ENCODE measurements at places on chromosomes 16 and 17.

DNA sequence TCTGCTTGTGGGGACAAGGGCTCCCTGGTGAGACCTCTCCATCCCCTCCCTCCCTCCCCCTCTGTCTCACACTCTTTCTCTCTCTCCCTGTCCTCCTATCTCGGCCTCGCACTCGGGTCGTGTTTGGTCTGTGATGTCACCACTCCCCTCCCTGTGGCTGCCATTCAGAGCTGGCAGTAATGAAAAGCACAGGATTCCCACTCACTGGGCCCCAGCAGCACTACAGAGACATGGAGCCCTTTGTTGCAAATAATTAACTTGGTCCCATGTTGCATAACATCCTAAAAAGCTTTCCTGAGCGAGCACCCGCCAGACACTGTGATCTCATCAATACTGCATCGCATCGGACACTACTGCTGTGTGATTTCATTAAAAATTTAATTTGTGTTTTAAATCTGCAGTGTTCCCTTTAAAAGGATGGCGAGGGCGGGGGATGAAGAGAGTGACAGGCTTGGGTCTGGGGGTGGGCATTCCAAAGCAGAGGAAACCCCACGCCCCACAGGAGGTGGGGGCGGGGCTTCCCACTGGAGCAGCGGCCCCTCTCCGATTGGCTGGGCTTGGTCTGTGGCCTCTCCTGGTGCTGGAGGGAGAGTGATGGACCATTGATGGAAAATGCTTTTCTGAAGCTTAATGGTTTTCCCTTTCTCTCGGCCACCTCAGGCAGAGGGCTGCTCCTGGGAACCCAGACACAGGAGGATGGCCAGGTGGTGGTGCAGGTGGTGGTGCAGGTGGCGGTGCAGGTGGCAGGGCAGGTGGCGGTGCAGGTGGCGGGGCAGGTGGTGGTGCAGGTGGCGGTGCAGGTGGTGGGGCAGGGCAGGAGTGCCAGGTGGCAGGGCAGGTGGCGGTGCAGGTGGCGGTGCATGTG, 15.3 kb upstream of the NPTX1 start:
- no peak for DNase-seq

- no peak for DNase-seq
Measured at GRCh38 chr17:19730843-19731242, 14.5 kb upstream of the SLC47A2 start.

- peak; percentile 77 for DNase-seq
Measured at GRCh38 chr16:84175350-84176081, 11.3 kb downstream of the TAF1C start.

DNA sequence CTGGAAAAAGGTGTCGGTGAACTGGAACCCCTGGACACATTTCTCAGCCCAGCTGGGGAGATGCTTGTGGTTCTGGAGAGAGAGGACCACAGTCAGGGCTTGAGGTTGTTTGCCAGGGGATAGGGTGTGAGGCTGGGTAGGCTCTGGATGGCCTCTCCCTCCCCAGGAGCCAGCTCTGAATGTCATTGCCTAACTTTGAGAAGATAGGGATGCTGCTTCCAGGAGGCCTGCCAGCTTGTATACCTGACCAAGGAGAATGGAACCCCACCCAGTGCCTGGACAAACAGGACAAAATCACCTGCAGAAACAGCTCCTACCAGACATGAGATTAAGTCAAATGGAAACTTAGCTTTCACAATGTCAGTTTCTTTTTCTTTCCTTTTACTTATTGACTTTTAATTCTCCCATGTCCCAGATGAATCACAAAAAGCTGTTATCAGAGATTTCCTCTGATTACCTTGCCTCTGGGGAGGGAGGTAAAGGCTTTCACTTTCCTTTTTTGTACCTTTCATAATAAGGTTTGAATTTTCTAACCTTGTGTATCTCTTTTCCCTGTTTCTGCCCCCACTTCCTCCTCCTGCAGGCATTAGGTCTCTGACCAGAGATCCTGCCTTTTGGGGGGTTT, 29.8 kb upstream of the PLLP start:
- DNase-seq: no peak

DNA sequence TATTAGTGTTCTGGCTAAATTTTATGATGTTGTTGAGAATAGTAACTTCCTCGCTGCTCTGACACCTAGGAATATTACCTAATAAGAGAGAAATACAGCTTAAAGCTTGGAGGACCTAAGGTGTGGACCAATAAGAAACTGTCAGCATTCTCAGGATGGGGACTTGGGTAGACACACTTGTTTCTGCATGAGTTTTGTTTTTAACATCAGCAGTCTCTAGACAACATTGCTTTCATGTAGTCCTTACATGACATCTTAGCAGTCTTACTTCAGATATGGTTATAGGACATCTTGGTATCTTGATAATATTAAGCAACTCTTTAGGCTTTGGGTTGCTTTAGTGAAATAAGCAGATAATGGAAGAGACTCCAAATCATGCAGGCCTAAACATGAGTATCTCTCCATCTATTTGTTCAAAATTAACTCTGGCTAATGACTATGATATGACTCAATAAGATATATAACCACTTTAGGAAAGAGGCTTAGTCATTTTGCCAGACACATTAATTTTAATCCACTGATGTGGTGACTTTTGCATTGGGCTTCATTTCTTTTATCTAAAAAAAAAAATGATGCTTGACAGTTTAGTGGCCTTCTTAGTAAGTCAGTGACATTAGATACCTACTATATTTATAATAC, 84.5 kb downstream of the WNT3 start:
- DNase-seq: no peak

DNA sequence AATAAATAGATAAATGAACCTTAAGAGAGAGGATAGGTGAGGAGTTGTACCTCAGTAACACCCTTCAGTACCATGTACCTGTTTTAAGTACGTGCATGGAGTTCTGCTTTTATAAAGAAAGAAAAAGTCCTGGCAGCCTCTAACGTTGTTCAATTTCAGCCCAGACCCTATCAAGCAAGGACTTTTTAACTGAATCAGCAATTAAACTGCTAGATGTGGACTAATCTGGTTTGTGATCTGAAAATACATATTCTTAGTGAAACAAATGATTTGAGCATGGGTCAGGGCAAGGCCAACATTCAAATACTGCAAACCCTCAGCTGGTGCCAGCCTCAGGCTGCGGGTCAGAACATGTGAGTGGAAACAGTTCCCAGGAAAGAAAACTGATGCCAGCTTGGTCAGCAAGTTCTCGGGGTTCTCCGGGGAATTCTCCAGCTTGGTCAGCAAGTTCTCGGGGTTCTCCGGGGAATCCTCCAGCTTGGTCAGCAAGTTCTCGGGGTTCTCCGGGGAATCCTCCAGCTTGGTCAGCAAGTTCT, 84.5 kb downstream of the MRM3 start:
- no peak for DNase-seq

- no peak for DNase-seq
Measured at GRCh38 chr16:86031141-86031678, 132.2 kb downstream of the IRF8 start.
